Stimulated activated CD8-positive, alpha-beta memory T cell treated with anti-CD3 and anti-CD28 coated beads, Interleukin-4, amount 100 ng/mL, for 48 hours (primary cell): ENCODE measurements at places on chromosomes 6 and 20.

DNA sequence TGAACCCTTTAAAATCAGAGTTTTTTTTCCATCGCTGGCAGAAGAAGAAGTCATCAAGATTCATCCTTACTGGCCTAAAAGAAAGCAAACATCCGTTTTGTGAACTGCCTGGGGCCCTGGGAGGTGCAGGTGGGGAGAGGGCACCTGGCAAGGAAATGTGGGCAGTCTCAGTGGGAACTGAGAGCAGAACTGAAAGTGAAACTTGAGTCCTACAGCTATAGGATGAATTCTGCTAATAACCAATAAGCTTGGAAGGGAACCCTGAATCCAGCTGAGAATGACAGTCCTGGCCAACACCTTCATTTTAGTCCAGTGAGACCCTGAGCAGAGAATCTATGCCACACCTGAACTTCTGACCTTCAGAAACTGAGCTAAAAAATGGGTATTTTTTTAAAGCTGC, 130.1 kb upstream of the ASCC3 start:
- no peak for DNase-seq

DNA sequence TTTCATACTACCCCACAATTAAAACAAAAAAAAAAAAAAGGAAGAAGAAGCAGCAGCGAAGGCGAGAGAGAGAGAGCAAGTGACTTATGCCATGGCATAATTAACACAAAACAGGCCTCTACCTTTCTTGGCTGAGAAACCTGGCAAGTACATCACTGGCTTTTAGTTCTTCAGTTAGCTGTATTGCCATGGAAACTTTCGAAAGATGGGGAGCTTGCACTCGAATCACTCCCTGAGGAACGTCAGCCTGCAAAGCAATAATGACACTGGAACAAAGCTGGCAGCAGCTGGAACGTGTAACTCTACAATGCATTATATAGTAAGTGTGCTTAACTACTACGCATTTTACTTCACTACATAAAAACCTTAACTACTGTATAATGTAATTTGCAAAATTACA, 126.1 kb downstream of the ARHGAP18 start:
- no peak for DNase-seq

DNA sequence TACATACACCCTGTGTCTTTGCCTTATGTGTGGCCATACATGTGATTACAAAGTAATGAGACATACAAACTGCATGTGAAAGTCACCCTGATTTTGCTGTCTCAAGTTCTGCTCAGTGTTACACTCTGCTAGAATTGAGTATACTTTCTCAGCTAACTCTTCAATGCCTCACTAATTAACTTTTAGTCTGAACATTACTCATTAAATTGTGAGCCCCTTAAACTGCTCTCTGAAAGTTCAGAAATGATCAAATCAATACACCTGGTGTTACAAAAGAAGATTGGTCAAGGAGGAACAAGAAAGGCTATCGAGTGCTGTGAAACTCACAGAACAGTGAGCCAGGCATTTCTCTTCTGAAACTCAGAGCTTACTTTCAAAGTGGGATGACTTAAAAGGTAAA, 71.3 kb downstream of the MKKS start:
- no peak for DNase-seq

DNA sequence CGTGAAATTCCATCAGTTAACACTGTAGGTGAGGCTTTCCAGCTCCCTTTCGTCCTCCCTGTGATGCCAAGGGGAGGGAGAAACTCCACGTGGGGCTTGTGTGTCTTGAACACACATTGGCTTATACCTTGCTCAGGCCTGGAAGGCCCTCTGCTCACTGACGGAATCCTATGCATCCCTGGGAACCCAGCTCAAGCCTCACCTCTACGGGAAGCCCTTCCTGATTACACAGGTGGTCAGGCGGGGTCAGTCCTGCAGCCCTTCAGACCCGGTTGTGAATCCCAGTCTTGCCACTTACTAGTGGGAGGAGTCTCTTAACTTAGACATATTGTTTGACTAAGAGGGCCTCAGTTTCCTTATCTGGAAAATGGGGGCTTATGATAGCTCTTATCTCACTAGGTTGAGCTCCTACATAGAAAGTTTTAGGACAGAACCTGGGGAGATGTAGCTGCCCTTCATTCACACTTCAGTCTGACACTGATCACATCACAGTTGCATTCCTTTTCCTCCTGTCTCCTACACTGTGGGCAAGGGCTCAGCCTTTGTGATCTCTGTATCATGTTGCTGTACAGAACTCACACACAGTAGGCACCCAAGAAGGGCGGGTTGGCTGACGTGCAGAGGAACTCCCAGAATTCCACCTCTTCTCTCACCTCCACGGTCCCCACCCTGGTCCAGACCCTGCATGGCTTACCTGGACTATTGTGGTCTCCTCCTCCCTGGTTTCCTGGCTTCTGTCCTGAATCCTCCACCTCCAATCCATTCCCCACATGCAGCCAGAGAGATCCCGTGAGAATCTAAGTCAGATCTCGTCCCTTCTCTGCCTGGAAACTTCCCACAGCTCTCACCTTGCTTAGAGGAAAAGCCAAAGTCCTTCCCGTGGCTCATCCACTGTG, 129.6 kb downstream of the CEBPB start:
- no peak for DNase-seq

DNA sequence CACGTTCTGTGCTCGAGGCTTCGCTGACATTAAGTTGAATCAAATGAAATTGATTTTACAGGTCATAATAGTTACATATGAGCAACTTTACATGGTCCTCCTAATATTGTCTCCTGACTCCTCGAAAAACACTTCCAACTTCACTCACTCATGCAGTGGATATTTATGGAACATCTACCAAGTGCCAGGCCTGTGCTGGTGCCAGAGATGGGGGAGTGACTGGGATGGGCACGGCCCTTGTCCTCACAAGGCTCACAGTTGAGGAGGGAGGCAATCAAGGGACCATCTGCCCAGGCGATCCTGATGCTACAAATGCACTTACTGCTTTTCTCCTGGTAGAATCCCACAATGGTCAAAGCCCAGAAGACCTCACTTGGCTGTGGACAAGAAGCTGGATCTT, 426.4 kb downstream of the PREX1 start:
- no peak for DNase-seq

DNA sequence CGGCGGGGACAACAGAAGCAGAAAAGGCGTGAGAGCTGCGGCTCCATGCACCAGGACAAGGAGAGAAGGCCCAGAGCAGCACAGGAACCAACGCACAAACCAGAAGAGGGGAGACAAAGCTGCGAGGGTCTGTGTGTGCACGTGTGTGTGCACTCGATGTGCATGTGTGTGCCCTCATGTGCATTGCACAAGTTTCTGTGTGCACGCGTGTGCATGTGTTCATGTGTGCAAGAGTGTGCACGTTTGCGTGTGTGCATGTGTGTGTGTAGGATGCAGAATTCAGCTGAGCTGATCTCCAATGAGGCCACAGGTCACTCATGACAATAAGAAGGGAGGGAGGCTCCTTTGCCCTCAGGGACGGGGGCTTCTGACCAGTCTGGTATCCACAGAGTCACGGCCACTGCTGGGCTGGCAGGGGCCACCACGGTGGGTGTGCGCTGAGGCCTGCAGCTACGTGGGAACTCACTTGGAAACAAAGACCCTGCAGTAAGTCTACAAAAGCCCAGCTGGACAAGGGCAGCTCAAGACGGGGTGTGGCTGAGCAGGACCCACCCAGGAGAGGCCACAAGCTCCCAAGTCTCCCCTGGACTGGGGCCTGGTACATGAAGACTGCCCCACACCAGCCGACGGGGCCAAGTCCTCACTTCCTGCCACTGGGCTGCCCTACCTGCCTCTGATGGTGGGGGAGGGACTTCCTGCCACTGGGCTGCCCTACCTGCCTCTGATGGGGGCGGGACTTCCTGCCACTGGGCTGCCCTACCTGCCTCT, 48.1 kb upstream of the CHRNA4 start:
- DNase-seq = no peak

DNA sequence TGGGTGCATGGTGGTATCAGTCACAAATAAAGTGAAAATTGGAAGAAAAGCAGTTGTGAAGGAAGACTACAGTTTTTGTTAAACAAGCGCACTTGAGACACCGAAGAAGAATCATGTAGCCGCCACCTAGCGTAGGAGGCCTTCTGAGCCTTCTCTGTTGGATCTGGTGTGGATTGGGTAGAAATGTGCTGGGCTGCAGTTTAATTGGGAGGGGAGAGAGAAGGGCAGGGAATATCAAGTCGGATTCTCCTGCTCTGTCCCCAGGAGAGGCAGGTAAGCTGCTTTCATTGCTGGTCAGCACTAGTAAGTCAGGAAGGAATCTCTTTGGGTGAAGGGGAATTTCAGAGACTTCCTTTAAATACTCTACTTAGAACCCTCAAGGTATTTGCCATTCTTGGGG, 1.2 kb upstream of the FABP7 start:
- no peak for DNase-seq

DNA sequence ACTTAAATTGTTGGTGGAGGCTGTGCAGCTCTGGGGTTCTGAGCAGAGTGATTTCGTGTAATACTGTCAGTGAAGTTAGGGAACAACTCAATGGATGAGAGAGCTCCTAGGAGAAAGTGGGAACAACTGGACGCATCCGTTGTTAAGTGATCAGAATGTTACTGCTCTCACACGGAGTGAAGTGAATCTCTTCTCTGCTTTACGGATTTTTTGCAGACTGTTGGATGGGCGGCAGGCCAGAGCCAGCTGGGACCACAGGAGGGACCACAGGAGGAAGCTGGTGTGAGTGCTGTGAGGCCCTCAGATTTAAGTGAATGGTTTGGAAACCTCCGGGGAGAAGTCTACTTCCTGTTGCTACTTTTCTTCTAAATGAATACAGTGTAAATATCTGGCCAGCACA, 23.7 kb upstream of the PPP1R14C start:
- DNase-seq = no peak
